ENCODE measurements at places on chromosomes 11 and 22.

- DNase-seq = no peak
Measured at GRCh38 chr11:33658195-33658900, 42.3 kb downstream of the C11orf91 start.

GRCh38 chr11:69211920-69212797 is 56.4 kb downstream of the SMIM38 start:
- no peak for DNase-seq

- no peak for DNase-seq
Measured at GRCh38 chr11:56923116-56923515, 65.6 kb upstream of the OR5AK2 start.

- no peak for DNase-seq
Measured at GRCh38 chr11:57396744-57397143, 6.3 kb upstream of the PRG2 start.

DNA sequence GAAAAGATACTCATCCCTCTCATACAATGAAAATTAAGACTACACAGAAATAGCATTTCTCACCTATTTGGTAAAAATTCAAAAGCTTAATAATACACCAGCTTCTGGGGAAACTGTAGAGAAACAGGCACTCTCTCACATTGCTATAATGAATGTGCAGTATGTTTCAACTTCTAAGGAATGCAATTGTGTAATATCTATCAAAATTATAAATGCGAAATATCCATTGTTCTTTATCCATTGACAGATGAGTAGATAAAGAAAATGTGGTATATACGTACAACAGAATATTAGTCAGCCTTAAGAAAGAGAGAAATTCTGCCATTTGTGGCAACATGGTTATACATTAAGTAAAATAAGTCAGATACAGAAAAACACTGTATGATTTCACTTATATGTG is 101.4 kb upstream of the OR9G4 start:
- no peak for DNase-seq

DNA sequence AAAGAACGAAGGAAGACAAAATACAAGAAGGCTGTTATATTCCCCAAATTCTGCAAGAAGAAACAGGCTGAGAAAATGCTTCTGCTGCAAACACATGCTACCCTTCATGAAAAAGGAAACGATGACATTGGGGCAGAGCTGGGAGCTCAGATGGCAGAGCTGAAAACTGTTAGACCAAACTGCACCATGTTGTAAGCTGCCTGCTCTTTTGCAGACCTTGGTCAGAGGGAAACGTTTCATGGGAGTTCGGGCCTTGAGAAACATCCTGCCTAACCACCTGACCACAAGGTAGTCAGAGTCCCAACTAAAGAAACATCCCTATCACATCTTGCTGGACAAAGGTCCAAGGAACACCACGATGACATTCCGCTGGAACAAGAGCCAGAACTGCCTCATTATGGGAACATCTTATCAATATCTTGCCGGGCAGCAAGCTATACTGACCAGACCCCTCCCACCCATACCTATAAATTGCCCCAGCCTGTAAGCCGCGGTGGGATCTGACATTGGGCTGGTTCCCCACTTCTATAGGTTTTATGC is 110.7 kb upstream of the CTSC start:
- no peak for DNase-seq

- no peak for DNase-seq
Measured at GRCh38 chr22:46390652-46391301, 55.3 kb downstream of the TRMU start.

GRCh38 chr22:31080848-31081649 is at the start of gene SMTN:
Gene SMTN (plus strand): TSS chr22:31081318. CDS start chr22:31083259, 1,941 bp downstream.
- DNase-seq = peak; percentile 94

GRCh38 chr22:29145321-29146072 is 60.2 kb upstream of the EMID1 start:
- DNase-seq = no peak

GRCh38 chr22:26082866-26083265 is 86.4 kb upstream of the SEZ6L start:
- DNase-seq = no peak

DNA sequence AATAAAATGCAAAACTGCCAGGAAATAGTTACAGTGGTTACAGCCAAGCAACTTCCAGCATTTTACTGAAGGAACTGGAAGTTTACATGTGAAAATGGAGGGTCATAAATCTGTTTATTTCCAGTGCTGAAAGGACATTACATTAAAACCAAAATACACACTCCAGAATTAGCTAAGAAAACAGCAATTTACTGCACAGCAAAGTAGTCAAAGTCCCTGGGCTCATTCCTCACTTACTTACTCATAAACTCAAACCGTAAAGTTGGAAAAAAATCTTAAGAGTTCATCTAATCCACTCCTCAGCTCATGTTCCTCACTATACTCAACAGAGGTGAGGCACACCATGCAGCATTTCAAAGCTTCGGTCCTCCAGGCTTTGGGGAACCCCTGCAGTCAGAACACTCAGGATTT is 17.4 kb downstream of the CTSC start:
- no peak for DNase-seq

DNA sequence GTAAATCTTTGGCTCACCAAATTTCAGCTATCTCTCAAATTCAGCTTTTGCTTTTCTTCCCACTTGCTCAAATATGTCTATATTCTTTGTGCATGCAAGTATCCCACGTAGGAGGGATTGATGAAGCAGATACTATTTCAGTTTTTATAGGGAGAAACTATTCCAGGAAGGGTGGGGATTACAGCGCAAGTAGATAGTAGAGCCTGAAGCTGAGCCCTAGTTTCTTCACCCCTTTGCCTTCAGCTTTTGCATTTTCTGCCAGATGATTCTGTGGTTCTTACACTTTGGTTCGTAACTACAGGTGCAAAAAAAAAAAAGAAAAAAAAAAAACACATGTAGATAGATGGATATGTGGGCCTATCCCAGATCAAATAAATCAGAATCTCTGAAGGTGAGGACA is 3.1 kb upstream of the ACP2 start:
- DNase-seq = no peak

DNA sequence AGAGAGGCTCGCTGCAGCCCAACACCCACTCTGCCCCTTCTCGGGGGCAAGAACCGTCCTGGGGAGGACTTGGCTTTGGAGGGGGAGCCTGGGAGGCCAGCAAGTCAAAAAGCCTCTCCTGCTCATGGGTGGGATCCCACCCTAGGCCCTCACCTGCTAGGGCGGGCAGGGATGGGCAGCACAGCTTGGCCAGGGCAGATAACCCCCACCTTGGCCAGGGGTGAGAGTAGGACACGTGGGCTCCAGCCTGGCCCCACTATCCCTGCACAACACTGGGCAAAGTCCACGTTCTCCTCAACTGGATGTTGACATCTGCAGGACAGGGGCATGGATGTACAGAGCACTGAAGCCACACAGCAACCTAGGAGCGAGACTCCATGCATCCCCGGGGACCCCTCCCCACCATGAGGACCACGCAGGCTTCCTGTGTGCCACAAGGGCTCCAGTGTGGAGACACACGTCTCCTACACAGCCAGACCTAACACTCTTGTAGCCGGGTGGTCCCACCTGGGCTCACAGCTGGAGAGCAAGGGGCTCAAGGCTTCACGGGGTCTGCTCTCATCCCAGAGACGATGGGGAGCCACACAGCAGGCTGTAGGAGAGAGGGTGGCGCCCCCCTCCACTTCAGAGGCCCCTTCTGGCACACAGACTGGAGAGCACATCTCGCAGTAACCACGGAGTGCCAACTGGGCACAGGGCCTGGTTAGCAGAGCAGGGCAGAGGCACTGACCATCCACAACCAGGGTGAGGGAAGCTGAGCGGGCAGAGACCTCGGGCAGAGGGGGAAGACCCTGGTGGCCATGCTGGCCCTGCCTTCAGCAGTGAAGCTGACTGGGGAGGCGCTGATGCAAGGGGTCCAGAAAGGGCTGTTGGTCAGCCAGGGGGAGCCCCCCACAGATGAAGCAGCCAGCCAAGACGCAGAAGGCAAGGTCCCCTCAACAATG is 171.1 kb downstream of the CRYBB2 start:
- DNase-seq = no peak

DNA sequence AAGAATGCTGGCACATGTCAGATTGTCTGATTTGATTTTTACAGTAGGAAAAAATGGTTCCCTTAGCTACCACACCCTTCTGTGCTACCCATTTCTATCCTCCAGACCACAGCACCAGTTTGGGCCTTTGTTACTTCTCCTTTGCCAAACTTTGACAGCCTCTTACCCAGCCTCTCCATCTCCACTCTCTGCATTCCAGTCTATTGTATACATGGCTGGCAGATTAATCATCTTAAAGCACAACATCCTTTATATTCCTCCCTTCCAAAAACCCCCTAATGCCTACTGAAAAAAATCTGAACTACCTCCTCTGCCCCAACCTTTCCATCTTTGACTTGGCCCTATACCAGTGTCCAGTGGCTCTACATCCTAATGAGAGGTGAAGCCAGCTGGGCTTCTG is 10.8 kb upstream of the PANX1 start:
- no peak for DNase-seq

All from GM10248 (cell line).